Pons (tissue), 1 donor: ENCODE measurements at places on chromosomes 7 and 10.

GRCh38 chr10:86100581-86101061 lies 266.0 kb downstream of the GRID1 start:
- DNase-seq = peak; percentile 43

- peak; percentile 19 for DNase-seq
Observed at GRCh38 chr10:107480781-107481180, 316.3 kb upstream of the SORCS1 start.

DNA sequence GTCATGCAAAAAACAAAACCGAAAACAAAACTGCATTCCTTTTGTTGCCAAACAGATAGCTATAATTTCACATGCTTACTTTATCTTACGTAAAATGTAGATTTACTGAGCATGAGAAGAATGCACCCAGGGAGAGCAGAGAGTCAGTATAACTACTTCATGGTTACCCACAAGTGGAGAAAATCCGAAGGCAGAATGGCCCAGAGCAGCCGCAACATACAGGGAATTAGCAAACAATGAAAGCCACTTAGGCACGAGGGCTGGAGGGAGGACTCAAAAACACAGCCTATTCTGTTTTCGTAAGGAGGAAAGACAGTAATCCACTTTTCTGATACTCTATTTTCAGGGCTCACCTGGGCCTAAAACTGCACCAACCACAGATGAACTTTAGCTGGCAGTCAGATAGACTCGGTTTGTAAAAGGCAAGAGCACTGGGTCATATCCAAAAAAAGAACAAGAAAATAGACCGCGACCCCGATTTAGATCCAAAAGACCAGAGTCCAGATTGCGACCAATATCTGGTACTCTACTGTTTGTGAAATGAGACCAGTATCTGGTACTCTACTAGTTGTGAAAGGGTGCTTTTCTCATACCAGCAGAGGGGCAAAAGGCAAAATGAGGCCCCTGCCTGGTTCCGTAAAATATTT lies 1.3 kb downstream of the ITPRIP start:
- DNase-seq = no peak

DNA sequence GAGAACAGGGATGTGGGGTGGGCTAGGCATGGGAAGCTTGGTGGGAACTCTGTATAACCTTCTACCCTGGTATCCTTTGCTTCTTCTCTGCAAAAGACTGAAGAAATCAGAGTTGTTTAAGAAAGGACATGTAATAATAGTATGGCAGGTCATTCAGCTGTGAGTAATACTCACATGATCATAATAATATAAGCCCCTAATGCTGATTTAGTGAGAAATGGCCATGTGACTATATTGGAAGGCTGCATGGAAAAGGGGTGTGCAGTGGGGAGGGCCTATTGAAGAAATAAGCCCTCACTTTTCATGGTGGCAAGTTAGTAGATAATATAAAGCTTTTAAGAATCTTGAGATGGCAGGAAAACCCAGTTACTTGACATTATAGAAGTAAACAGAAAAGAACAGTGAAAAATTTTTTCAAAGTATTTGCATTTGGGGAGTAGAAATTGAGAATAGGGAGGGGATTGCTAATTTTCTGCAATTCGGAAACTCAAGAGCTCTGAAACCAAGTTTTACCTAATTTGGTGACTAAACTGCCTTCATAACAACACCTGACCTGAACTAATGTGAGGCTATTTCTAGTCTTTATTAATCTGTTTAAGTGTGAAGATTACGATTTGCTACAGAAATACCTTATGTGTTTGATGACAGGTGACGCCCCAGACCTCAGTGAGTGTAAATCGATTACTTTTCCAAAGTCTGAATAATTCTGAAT lies 44.4 kb downstream of the ATXN7L1 start:
- no peak for DNase-seq

- DNase-seq = no peak
Observed at GRCh38 chr7:2787251-2787951, 56.7 kb downstream of the GNA12 start.

- no peak for DNase-seq
Observed at GRCh38 chr7:157389951-157390730, 53.3 kb downstream of the DNAJB6 start.

DNA sequence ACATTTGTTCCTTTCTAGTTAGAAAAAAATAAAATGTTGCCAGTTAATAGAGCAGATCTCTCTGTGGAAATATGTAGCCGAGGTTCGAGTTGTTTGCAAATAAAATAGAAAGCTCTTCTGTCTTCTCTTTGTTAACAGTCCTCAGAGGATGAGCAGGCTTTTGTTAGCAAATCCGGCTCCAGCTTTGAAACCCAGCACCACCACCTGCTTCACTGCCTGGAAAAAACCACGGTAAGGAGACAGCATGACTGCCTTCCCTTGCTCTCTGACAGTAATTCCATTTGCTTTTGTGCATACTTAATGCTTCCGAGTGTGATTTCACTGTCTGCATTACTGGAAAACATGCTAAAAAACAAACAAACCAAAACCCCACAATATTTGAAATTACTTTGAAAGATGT lies 115.6 kb downstream of the TSPAN12 start:
- DNase-seq = peak; percentile 64

GRCh38 chr10:31693491-31693890 lies 235.1 kb downstream of the ARHGAP12 start:
- DNase-seq = peak; percentile 67

DNA sequence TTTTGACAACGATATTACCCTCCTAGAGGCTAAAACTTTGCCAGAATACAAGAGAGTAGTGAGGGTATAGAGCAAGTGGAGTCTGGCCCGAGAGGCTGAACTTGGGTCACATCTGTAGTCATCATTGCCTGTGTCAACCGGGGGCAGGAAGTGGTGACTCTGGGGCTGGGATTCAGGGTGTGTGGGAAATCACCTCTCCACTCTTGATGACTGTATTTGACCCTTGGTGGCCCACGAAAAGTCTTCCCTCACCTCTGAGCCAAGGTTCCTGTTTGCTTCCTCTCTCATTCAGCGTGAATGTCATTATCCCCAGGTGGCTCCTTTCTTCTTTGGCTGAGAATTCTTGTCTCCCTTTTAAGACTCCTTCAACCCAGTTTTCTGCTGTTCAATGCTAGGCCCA lies 240.4 kb downstream of the ABCA13 start:
- DNase-seq = no peak

DNA sequence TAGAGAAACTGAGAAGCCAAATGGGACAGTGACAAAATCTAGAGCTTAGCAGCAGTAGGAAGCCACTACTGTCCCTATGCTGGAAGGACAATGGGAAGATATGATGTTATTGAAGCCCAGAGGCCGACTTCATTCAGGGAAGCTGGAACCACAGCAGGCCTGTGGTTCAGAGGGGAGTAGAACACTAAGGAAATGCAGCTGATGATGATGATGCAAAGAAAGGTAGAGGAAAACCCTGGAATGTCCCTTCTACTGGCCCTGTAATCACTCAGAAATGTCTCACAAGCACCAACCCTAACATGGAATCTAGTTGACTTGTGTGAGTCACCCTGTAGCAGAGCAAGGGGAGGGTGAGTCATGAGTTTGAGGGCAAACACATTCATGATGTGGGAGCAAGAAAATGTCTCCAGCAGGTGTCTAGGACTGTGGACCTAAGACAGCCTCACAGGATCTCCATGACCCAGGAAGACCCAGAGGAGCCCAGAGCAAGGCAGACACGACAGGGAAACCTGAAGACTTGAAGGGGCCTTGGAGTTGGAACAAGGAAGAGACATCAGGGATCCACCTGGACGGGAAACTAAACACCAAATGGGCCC lies 37.0 kb upstream of the LRRC17 start:
- DNase-seq = no peak

DNA sequence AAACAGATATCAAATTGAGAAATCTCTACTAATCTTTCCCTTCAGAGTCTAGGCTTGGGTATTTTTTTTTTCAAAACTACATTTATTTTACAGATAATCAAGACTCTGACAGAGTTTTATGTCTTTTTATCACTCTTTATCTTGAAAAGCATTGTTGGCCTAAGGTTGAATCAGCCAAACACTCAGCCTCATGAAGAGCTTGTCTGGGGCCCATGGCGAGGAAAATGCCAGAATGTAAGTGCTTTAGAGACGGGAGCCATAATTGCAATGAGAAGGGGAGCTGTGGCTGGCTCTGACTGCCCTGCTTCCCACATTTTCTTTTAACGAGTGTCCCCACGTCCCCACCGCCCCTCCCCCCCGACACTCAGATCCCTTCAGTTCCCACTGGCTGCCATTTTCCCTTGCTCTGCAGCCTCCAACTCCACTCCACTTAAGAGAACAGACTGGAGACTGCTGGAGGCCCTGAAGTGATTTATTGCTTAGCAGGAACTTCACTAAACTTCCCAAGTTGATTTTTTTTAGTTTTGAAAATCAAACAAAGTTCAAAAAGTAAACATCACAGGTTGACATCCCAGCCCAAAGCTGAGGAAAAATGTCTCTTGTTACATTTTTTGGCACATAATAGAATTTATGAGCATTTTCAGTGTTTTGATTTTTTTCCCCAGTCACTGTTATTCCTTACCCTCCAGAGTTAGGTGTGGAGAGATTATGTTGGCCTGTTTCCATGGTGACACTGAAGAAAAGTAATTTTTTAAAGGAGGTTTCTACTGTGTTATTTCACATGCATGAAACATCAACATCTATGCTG lies 637.5 kb upstream of the GALNT17 start:
- DNase-seq = no peak

DNA sequence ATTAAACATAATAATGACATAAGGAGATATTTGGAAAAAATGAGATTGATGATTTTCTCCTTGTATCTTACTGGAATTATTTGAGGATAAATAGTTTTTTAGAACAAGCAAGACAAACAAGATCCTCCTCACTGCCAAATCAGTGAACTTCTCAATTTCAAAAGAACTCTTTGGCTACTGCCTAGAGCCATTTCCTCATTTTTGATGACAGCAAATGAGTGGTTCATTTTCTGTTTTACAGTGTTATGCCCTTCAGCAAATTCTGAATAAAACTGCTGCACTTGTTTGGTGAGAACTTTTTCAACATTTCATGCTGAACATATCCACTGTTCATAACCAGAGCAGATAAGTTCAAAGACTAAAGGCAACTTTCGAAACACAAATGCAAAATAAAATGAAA lies 42.5 kb upstream of the AHR start:
- DNase-seq = peak; percentile 21

DNA sequence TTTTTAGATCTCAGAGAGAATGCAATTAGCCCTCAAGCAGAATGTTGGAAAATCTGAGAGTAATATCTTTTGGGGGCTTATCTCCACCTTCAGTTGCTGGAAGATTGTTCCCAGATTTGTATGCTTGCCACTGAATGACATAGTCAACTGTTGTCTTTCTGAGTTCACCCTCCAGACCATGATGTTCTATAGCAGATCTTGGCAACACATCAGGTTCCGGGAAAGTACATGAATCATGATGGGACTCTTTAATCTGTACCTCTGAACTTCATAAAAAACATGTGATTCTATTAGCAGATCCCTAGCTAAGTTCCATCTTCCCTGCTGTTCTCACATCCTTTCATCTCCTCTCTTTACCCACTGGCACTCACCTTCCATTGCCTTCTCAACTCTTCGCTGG lies 68.9 kb downstream of the PLCE1 start:
- DNase-seq = no peak

GRCh38 chr10:61211468-61211867 lies 241.7 kb downstream of the TMEM26 start:
- DNase-seq = no peak
